Calu3 (cell line): ENCODE measurements at places on chromosomes 2 and 18. TPM values are rescaled to one million over a fixed set of nuclear protein-coding genes. Genes with fewer than 3 reads are reported as not detected.

GRCh38 chr18:67969458-67969857, 452.9 kb upstream of the DSEL start:
- no peak for DNase-seq

DNA sequence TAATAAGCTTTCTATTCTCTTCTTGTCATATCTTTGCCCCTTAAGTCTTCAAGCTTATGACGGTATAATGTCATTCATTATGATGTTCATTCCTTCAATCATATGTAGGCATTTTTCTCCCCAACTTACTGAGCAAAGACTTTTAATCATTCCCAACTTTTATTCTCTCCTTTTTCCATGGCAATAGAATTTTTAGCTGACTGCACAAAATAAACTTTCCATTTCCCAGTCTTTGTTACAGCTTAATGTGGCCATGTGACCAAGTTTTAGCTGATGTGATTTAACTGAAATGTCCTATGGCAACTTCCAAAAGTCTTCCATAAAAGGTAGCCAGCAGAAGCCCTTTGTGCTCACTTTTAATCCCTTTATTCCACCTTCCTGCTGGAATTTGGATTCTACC, 152.5 kb downstream of the ANKRD30B start:
- no peak for DNase-seq

- DNase-seq, result no peak
Observed at GRCh38 chr2:174342686-174343342, 8.1 kb downstream of the SP9 start.

GRCh38 chr2:64105670-64106461, 38.4 kb downstream of the PELI1 start:
- peak; percentile 37 for DNase-seq

DNA sequence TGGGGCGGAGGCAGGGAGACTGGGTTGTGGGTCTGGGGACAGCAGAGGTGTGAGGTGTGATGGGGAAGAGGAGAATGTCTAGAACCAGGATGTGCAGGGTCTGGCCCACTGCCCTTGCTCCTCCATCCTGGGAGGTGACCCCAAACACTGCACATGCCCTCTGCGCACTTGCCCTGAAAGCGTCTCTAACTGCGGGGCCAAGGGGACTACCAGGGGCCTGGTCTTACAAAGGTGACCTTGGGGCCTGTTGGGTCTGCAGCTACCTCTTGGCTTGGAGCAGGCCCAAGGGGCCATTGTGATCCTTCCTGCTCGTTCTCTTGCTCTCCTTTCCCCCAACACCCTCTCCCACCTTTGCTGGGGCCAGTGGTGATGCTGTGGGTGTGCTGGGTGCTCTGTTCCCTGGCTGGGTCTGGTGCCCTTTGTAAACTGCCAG, 48.0 kb upstream of the FAHD2A start:
- DNase-seq, result no peak

- no peak for DNase-seq
Observed at GRCh38 chr18:12460874-12461273, 53.1 kb downstream of the PRELID3A start.

- DNase-seq, result no peak
Observed at GRCh38 chr2:3094999-3095958, 282.3 kb downstream of the EIPR1 start.

GRCh38 chr2:239441261-239442078, 40.6 kb upstream of the HDAC4 start:
- DNase-seq, result no peak

GRCh38 chr18:10391506-10391905, 62.9 kb upstream of the APCDD1 start:
- no peak for DNase-seq

- no peak for DNase-seq
Observed at GRCh38 chr18:22411446-22411845, 6.3 kb downstream of the CTAGE1 start.

GRCh38 chr2:2039826-2040225, 291.2 kb downstream of the MYT1L start:
- no peak for DNase-seq

- no peak for DNase-seq
Observed at GRCh38 chr2:27282892-27283291, 663 bp downstream of the TRIM54 start.

GRCh38 chr2:111706481-111707001, 177.5 kb downstream of the ANAPC1 start:
- DNase-seq, result no peak

GRCh38 chr18:28512357-28512756, 335.4 kb upstream of the CDH2 start:
- peak; percentile 1 for DNase-seq

- DNase-seq, result no peak
Observed at GRCh38 chr18:10374195-10374594, 80.2 kb upstream of the APCDD1 start.

GRCh38 chr2:166764216-166764615, 124.1 kb upstream of the XIRP2 start:
- no peak for DNase-seq

GRCh38 chr2:48844417-48845155, 89.1 kb upstream of the LHCGR start:
- DNase-seq, result no peak

DNA sequence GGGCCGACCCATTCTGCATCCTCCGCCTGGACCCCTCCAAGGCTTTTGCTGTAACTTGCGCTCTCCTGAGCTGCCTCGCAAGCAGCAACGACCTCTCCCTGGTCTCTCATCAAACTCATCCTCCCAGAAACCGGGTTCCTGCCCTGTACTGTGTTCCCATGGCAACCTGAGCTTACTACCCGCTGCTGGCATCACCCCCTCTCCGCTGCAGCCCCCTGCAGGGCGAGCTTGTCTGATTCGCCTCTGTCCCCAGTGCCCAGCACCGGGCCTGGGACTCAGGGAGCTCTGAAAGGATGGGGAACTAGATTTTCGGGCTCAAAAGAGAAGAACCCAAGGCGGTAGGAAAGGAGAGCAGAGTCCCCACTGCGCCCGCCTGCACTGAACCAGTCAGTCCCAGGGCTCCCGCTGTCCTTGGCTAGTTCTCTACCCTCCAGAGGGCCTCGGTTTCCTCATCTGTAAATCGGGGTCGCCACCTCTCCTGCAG, 463 bp downstream of the HS1BP3 start:
- peak; percentile 40 for DNase-seq

DNA sequence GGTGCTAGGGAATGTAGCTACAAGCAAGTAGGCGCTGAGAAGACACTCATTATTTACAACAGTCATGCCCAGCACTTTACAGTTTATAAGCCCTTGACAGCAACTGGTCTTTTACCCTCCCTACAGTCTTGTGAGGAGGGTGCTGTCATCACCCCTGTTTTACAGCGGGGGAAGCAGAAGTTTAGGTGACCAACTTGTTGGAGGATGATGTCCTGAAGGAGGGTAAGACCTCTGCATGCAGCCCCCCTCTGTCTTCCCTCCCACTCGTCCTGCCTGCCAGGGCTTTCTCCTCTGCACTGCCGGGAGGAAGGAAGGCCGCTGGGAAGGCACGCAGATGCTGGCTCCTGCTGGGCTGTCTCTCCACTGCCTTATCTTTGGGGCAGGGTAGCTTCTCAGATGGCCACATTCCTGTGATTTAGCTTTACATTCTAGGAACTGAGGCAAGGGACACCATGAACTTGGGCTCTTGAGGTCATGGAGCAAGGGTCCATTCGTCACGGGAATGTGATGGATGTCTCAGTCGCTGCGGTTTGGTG, 972 bp downstream of the IL1R1 start:
- DNase-seq, result no peak

GRCh38 chr2:54079331-54079730, 36.1 kb upstream of the ACYP2 start:
- DNase-seq, result no peak

DNA sequence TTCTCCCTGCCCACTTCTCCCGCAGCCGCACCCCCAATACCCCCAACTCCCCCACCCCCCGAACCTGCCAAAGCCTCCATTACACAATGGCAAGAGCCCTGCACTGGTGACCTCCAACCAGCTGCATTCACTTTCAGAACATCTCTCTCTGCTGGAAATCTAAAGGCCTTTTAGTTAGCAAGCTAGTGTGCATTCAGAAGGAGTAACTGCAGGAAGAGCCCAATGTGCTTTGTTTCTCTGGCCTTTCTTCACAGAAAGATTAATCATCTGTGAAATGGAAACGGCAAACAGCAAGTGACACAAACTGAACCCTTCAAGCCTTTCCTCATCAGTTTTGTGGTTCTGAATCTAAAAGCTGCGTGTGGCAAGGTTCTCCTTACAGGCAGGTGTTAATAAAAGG, 124.2 kb downstream of the OLA1 start:
- no peak for DNase-seq

DNA sequence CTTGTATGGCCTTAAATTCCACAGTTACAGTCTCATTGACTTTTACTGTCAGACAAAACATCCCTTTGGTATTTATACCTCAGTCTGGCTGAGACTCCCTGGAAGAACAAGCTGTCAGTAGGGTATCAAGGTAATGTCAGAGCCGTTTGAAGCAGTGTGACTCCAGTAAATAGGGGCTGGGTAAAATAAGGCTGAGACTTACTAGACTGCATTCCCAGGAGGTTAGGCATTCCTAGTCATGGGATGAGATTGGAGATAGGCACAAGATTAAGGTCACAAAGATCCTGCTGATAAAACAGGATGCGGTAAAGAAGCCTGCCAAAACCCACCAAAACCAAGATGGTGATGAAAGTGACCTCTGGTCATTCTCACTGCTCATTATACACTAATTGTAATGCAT, 219.5 kb upstream of the SKOR2 start:
- no peak for DNase-seq

- no peak for DNase-seq
Observed at GRCh38 chr2:18194161-18194560, 315.7 kb downstream of the KCNS3 start.

DNA sequence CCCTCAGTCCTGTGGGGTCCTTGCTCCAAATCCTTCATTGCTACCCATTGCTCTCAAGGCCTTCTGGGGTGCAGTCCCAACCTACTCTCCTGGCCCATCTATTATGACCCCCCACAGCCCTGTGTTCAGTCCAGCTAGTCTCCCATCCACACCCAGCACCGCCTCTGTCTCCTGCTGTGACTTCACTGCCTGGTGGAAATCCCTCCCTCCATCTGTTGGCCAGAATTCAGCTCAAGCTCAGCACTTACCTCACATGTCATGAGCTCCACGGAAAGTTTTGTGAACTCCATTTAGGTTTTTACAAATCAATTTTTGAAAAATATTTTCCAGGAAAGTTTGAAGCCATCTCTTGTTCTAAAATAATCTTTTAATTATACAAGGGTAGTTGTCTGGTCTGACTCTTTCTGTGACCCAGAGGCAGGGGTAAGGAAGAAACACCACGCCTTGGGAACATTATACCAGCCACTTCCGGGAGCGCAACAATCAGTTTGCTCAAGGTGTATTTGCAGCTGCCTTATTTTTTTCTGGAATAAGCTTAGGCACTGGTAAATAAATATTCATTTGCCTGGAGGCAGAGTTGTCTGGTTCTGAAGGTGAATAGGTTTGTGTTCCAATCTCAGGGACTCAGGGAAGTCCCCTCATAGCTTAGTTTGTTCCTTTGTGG, 110.8 kb downstream of the VIT start:
- no peak for DNase-seq

- DNase-seq, result no peak
Observed at GRCh38 chr2:130892793-130893785, 56.4 kb downstream of the ARHGEF4 start.

DNA sequence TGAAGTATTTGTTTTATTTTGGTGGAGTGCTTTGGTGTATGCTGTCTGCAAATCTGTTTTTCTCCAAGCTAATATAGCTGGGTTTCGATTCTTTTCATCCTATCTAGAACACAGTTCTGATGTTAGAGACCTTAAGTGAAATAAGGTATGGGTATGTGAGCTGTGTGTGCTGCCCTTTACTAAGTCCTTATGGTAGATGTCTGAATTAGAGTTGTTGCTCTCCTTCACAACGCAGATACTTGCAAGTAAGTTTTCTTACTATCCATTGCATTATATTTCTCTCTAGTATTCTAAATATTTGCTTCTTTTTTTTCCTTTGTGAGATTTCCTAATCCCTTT, 38.6 kb downstream of the AGFG1 start:
- DNase-seq, result no peak

GRCh38 chr2:234091432-234091879, 41.0 kb downstream of the SPP2 start:
- peak; percentile 55 for DNase-seq

DNA sequence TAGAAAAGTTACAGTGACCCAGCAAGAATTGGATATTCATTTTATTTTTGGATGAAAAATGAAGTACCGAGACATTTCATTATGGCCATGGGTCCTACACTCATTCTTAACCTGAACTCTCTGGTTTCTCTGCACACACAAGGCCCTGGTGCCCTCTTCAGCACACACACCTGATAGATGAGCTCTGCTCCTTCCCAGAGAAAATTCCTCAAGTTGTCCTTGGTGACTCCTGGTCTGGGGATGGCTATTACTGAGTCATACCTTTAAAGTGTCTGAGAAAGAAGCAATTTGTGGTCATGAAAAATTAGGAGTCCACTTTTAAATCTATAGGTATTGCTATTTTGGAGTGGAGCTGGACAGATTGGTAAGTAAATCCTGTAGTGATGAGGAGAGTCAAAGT, 311.5 kb downstream of the CDH2 start:
- DNase-seq, result no peak

DNA sequence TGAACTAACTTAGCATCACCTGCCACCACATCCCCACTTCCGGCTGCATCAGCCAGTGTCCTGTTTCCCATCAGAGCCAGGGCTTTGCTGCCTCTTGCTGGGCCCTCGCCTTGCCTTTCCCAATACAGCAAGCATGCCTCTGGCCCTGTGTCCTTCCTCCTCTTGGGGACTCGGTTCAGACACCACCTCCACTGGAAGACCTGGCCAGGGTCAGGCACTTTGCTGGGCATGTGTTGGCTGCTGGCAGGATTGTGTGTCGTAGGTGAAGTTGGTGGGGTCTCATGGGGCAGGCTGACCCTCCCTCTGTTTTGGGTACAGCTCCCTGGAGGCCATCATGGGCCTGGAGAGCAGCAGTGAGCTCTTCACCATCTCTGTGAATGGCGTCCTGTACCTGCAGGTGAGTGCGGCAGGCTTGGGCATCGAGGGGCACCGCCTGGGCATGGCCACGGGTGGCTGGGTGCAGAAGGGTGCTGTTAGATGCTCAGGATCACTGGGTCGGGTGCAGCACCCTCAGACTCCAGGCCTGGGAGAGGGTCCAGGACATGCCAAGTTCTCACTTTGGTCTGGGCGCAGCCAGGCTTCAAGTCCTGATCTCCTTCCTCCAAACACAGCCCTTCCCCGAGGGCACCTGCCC, 6.6 kb downstream of the ERFE start:
- DNase-seq, result no peak

- DNase-seq, result no peak
Observed at GRCh38 chr18:40250236-40250635, 1704.8 kb upstream of the PIK3C3 start.

C2orf92 gene
- total RNA-seq, result 6.9 and 8.4 TPM in 2 replicates

SOX11 gene
- total RNA-seq, result not detected in 2 replicates

GLI2 gene
- 1.4 and 1.6 TPM in 2 replicates for total RNA-seq

KCNK3 gene
- not detected in 2 replicates for total RNA-seq

TUBA3D gene
- not detected in 2 replicates for total RNA-seq

TFPI gene
- 125 and 135 TPM in 2 replicates for total RNA-seq

ITSN2 gene
- total RNA-seq, result 44.3 and 45.4 TPM in 2 replicates

TSN gene
- 125 and 142 TPM in 2 replicates for total RNA-seq

RAB27B gene
- 38.3 and 60.6 TPM in 2 replicates for total RNA-seq

ABHD1 gene
- total RNA-seq, result 0.56 and 0.64 TPM in 2 replicates

C1D gene
- total RNA-seq, result 21.0 and 24.7 TPM in 2 replicates

LBX2 gene
- 3.0 and 3.5 TPM in 2 replicates for total RNA-seq

CDKL4 gene
- 0.83 and 1.3 TPM in 2 replicates for total RNA-seq

ADD2 gene
- 0.14 TPM in 1 of 2 replicates, not detected in the other for total RNA-seq
